ENCODE measurements at places on chromosomes 11 and 22.

DNA sequence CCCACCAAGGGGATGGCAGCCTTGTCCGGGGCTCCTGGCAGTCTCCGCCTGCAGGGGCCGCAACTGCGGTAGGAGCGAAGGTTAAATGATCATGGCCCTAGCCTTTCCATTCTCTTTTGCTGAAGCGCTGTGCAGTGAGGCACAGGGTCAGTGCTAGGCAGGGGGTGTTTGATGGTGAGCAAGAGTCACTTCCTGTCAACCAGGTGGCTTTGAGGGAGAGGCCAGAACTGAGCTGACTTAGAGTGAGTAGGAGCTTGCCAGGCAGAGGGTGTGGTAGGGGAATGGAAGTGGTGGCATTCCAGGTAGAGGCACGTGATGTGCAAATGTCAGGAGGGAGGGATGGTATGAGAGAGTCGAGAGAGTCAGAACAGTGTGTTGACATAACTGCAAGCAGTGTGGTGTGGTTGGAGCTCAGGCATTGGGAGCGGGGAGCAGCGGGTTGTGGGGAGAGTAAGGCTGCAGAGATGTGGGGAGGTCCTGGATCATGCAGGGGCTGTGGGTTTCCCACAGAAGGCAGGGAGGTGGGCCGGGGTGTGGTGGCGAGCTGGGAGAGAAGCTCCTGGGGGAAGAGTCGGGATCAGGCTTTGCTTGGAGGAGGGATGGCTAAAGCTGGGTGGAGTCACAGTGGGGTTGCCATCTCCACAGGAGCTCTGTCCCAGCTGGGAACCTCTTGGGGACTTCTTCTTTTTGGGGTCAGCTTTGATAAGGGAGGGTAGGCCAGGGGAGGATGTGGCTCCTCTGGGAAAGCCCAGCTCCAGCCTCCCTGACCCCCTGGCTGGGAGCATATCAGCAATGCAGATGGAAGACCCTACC, 33.3 kb downstream of the AMPD3 start:
- DNase-seq, result peak; percentile 52

DNA sequence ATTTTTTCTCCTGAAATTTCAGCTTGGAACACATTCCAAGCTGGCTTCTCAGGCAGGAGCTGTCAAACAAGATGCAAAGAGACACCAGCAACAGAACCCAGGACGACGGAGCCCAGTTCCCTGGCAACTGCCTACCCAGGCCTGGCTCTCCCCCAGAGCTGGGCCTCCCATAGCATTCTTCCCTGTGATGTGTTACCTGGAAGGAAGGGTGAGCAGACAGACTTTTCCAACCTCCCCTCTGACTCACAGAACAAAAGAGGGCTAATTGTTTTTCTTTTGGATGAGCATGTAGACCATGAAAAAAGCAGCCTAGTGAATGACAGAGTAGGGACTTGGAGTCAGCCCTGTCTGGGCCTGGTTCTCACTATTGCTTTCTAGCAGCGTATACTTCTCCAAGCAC, 55.3 kb upstream of the BMAL1 start:
- peak; percentile 53 for DNase-seq

DNA sequence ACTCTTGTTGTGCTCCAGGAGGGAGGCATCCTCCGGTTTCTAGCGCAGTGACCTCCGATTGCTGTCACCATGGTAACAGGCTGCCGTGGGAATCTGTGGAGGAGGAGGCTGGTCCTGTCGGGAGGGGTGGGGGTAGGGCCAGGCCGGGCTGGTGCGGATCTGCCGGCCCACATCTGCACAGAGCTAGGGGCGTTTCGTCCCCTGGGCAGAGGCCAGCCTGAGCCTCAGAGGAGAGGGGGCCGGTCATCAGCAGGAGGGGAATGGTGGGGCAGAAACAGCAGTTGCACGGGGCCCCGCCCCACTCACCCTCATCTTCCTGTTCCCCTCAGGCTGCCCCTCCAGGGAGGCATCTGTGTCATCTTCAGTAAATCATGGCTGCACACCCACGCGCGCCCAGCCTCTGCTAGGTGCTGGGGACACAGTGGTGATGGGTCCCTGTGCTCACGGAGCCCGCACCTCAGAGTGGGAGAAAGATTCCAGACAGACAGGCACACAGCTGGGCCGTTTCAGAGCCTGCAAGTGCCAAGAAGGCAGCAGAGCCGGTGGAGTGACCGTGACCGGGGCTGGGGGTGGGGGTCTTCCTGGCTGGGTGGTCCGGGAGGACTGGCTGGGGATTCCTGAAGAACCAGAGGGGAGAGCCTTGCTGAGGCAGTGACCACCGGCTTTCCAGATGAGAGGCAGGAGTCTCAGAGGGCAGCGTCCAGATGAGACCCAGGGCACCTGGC, 120.5 kb downstream of the CACNA1I start:
- DNase-seq, result peak; percentile 48

DNA sequence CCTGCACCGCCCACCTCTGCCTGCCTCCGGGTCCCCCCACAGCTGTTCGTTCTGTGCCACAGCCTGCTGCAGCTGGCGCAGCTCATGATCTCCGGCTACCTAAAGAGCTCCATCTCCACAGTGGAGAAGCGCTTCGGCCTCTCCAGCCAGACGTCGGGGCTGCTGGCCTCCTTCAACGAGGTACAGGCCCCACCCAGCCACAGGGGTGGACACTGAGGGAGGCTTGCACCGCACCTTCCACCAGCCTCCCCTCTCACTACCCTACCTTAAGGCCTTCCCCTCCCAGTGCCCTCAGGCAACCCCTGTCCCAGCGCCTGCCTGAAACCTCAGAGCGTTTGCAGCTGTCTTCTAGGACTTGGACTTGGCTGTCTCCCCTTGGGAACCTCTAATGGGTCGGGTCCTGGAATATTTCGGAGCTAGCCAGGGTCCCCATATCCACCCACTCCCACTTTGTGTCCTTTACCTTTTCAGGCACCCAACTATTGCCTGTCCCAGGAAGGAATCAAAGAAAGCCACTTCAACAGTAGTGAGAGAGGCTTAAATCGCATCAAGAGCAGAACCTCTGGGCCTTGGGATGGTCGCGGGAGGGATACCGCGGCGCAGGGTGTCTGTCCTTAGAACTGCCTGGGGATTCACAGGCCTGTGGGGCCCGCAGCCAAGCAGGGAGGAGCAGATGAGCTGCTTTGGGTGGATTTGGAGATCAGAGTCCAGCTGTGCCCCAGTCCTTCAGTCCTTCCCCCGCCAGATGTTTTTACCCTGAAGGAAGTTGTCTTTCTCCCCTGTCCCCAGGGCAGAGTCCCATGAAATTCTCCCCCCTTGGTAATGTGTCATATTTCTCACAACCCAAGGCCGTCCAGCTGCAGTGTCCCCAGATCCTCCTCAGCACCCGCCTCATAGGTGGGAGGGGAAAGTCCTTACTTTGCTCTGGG, 13.3 kb downstream of the SLCO2B1 start:
- no peak for DNase-seq

DNA sequence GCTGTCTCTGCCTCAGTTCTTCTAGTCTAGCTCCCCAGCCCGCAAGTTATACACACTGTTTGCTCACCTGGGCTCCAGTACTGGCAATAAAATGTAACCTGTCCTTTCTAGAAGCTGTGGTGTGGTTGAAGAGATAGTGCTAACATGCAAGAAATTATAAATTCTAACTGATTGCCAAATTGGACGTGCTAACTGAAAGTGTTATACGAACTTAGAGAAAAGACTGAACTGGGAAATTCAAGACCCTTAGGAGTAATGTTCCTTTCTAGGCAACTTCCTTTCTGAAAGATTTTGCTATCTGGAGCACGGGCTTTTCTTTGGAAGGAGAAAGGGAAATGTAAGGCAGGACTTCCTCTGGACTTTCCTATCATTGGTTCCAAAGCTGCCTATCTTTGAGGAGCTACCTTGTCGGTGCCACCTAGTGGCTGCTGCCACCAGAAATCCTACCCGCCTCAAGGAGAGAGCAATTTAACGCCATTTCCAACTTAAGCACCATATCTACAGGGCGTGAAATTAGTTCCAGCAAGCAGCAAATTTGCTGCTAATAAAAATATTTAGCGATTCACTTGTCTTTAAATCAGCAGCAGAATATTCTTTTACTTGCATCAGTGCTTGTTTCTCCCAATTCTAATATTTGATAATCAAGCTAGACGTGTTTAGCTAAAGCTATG, 12.7 kb upstream of the TMEM218 start:
- DNase-seq, result peak; percentile 67

DNA sequence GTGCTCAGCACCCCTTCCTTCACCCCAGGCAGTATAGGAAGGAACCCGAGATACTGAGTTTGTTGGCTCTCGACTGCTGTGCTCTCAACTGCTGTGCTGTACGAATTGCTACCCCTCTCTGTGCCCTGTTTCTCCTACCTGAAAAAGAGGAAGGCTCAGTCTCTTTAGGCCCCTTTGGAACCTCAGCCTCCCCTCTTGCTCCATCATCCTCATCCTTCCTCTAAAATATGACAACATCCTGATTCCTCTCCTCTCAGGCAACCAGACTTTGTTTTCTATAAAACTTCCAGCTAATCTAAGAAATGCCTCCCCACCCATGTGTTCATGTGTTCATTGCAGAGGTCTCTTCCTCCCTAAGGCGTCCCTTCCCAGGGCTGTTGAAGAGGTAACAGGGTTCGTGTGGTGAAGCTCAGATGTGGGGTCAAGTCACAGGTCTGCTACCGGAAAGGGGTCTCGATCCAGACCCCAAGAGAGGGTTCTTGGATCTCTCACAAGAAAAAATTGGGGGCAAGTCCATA, 35.5 kb upstream of the CD82 start:
- DNase-seq, result no peak

- no peak for DNase-seq
Measured at GRCh38 chr22:48680601-48681000, 1147.1 kb downstream of the BRD1 start.

- no peak for DNase-seq
Measured at GRCh38 chr11:69377029-69377952, 83.3 kb downstream of the MYEOV start.
